Thoracic aorta endothelial cell (primary cell): ENCODE measurements at places on chromosomes 2 and 18. TPM values are rescaled to one million over a fixed set of nuclear protein-coding genes. Genes with fewer than 3 reads are reported as not detected.

Gene MC2R
- total RNA-seq: not detected in 2 replicates

Gene ONECUT2
- total RNA-seq: under 0.01 TPM in 2 replicates

Gene TXNL1
- 64.6 and 75.2 TPM in 2 replicates for total RNA-seq

Gene TRIB2
- 15.4 and 20.3 TPM in 2 replicates for total RNA-seq

Gene ELOA2
- not detected in 2 replicates for total RNA-seq

Gene SP140
- total RNA-seq: 0.66 TPM in 1 of 2 replicates, not detected in the other

Gene GYPC
- 0.66 and 2.7 TPM in 2 replicates for total RNA-seq

Gene STPG4
- total RNA-seq: 0.13 and 0.65 TPM in 2 replicates

Gene TMEM163
- 1.9 and 5.2 TPM in 2 replicates for total RNA-seq

Gene INSIG2
- total RNA-seq: 24.1 and 27.4 TPM in 2 replicates

Gene CCNT2
- 43.9 and 45.6 TPM in 2 replicates for total RNA-seq

Gene GPBAR1
- total RNA-seq: 0.07 and 0.40 TPM in 2 replicates

Gene SERPINB11
- total RNA-seq: not detected in 2 replicates

Gene NEU4
- not detected in 2 replicates for total RNA-seq

Gene PLEKHH2
- 0.40 and 1.2 TPM in 2 replicates for total RNA-seq

Gene RAB17
- total RNA-seq: 2.9 and 5.5 TPM in 2 replicates

Gene CABYR
- total RNA-seq: 4.1 and 5.5 TPM in 2 replicates

Gene RAPGEF4
- 4.5 and 11.6 TPM in 2 replicates for total RNA-seq

Gene THADA
- 43.0 and 44.2 TPM in 2 replicates for total RNA-seq

Gene CIDEA
- 1.5 and 2.4 TPM in 2 replicates for total RNA-seq

Gene SOWAHC
- 4.8 and 5.6 TPM in 2 replicates for total RNA-seq

Gene MYCN
- total RNA-seq: 1.2 and 3.2 TPM in 2 replicates
